Stimulated activated CD4-positive, alpha-beta T cell treated with anti-CD3 and anti-CD28 coated beads, Interleukin-1b, Interleukin-23, amount 100 ng/mL, for 1 hour (primary cell): ENCODE measurements at places on chromosomes 1 and 21.

GRCh38 chr1:63691701-63692425 is 82.0 kb upstream of the ROR1 start:
- no peak for DNase-seq

DNA sequence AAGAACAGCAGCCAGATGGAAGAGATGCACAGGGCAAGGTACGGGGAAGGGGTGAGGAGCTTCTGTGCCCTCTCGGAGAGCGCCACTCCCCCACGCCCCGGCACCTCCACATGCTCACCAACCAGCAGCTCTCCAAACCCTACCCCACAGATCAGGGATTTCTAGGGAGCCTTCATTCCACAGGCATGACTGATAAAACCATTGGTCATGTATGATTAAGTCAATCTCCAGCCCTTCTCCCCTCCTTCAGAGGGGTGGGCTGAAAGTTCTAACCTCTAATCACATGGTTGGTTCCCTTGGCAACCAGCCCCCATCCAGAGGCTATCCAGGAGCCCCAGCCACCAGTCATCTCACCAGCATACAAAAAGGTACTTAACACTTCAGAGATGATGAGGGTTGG is 144.7 kb downstream of the TGFBR3 start:
- DNase-seq: no peak

- DNase-seq: no peak
Measured at GRCh38 chr1:52037402-52037814, 3.8 kb upstream of the KTI12 start.

DNA sequence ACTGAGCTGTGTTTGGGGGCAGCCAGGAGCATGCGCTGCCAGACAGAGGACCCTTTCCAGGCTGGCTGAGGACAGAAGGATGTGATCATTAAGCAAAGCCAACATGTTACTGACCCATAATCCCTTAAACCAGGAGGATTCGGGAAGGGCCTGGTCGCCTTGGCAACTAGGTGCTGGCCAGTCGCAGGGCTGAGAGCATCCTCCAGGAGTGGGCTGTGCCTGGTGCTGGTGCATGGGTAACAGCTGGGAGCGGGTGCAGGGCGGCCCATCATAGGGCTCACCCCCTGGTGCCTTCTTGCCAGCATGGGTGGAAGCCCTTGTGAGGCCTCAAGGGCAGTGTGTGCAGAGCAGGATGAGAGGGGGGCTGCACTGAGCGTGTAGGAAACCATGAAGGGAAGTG is 17.2 kb downstream of the CDK18 start:
- DNase-seq: no peak
